ENCODE measurements at places on chromosomes 3 and 15.

GRCh38 chr3:43013743-43014155, 34.6 kb downstream of the GASK1A start:
- DNase-seq, result peak; percentile 4

GRCh38 chr15:45993072-45993471, 358.2 kb downstream of the SQOR start:
- DNase-seq, result no peak

- no peak for DNase-seq
Observed at GRCh38 chr3:86963611-86964010, 27.3 kb downstream of the VGLL3 start.

DNA sequence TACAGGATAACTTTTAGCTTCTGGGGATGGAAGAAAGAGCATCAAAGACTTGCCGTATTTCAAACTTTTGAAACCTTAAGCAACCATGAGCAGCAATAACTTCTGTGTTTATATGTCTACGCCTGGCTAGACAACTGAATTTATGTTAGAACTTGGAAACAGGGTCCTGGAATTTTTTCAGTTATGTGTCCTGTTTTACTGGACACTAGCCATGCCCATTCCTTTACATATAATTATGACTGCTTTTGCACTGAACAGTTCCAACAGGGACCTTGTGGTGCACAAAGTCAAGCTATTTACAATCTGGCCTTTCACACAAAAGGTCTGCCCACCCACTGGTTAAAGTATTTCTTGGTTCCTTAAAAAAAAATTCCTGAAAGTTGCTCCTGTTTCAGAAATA, 37.1 kb downstream of the TJP1 start:
- DNase-seq, result no peak

DNA sequence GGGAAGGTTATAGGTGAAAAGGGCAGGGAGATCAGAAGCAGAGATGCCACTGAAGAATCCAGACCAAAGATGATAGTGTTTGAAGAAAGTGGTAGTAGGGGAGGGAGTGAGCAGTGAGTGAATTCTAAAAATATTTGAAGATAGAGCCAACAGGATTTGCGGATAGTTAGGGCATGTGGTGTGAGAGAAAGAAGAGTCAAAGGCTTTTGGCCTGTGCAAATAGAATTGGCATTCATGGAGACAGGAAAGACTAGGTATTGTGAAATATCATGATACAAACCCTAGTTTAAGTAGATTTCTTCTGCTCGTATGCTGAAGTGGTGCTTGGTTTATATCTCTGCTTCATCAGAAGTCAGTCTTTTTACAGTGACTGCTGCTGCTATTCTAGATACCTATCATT, 224.2 kb upstream of the CFAP20DC start:
- no peak for DNase-seq

DNA sequence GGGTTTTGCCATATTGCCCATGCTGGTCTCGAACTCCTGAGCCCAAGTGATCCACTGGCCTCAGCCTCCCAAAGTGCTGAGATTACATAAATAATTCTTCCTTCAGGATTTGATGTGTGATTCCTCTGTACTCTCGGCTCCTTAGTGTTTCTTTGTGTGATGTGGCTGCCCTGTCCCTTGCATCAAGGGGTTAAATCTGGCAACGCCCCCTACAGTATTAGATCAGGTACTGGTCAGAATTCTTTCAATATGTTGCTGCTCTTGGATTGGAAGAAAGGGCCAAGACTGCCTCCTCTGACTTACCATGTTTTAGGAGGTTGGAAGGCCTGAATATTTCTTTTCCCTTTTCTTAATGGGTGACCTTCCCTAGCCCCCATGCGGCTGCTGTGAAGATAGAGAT, 390.6 kb upstream of the WNT5A start:
- DNase-seq, result no peak

DNA sequence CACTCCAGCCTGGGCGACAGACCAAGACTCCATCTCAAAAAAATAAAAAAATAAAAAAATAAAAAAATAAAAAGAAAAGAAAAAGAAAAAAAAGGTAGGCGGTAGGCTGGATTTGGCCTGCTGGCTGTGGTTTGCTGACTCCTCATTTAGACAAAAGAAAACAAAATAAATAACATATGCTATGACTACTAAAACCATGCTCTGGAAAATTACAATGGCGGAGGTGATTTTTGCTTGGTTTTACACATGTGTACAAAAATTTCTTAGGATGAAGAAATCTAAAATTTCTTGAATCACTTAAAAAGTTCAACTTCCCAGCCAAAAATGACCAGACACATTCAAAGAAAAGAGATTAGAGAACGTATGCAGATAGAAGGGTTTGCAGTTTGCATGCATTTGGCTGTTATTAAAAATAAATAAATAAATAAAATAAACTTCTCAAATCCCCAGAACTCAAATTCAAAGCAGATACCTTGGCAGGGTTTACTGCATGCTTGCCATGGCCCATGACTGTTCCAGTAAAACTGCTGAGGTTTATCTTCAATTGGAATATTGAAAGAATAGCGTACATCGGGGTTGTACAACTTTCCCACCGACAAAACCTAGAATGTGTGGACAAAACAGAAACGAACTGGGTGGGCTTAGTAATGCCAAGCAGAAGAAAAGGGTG, 65.9 kb downstream of the ADAMTS9 start:
- no peak for DNase-seq

Data from sciatic nerve (tissue), 2 donors.